ENCODE measurements at places on chromosomes 7 and 10.

- DNase-seq = no peak
These were observed 5.1 kb downstream of the PRLHR start for GRCh38 chr10:118590334-118590733.

DNA sequence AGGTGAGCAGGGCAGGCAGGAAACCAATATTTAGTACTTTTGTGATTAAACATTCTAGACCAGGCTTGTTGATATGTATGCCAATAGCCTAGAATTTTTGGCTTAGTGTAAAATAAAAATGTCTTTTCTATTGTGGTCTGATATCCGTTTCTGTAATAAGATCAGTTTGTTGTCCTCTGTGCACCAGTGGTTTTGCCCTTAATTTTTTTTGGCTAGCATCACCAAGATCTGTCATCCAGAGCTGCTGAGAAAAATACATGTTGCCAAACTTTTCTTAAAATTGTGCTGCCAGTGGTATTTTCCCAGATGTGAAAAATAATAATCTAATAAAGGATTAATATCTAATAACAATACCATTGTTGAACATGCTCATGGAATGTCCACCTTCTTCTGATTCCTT, 115.6 kb downstream of the TWIST1 start:
- no peak for DNase-seq

- DNase-seq = no peak
These were observed 165.2 kb upstream of the CDCA7L start for GRCh38 chr7:22110881-22111280.

DNA sequence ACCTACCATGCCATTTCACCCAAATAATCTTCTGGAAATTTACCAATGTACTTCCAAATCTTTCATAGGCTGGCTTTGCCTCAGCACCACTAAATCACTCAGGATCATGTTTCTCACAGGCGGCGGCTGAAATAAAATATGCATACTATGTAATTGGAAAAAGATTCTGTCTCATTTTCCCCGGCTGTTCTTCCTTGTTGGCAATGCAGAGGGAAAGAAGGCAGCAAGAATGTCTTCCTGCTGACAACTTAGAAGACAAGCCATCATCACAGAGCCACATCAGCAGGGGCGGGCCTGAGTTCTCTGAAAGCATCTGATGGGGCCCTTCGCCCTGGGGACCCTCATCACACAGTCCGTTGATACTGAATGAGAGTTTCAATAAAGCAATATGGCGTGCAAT, 39.2 kb upstream of the COL1A2 start:
- DNase-seq = no peak

GRCh38 chr10:52672880-52673279, 99.7 kb downstream of the MBL2 start:
- no peak for DNase-seq

DNA sequence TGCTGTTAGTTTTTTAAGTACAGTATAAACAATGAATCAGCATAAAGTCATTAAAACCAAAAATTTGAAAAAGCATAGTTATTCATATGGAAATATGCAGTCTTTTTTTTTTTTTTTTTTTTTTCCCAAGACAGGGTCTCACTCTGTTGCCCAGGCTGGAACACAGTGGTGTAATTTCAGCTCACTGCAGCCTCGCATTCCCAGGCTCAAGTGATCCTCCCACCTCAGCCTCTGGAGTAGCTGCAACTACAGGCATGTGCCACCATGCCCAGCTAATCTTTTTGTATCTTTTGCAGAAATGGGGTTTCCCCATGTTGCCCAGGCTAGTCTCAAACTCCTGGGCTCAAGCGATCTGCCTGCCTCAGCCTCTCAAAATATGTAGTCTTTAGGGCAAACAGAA, 182.0 kb downstream of the SEMA3E start:
- DNase-seq = no peak

- DNase-seq = no peak
These were observed 26.8 kb downstream of the TLX1 start for GRCh38 chr10:101157756-101158458.

- no peak for DNase-seq
These were observed 257.3 kb downstream of the BMPER start for GRCh38 chr7:34162677-34163076.

DNA sequence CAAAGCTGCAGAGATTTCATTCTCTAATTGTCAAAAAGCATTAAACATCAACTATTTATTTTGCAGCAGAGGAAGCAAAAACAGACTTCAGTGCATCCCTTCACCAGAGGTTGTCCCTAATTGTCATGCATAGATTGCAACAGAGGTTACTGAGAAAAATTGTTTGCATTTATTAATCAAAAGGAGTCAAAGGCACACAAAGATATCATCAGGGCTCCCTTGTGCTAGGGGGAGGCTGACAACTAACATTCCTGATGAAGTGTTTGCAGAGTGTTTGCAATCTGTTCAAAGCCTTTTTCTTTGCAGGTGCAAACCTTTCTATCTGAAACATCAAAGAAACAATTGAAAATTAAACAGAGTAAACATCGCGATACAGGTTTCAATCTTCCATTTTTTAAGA, 227.5 kb downstream of the TEX36 start:
- no peak for DNase-seq

GRCh38 chr10:88898727-88899126, 18.7 kb downstream of the STAMBPL1 start:
- no peak for DNase-seq

DNA sequence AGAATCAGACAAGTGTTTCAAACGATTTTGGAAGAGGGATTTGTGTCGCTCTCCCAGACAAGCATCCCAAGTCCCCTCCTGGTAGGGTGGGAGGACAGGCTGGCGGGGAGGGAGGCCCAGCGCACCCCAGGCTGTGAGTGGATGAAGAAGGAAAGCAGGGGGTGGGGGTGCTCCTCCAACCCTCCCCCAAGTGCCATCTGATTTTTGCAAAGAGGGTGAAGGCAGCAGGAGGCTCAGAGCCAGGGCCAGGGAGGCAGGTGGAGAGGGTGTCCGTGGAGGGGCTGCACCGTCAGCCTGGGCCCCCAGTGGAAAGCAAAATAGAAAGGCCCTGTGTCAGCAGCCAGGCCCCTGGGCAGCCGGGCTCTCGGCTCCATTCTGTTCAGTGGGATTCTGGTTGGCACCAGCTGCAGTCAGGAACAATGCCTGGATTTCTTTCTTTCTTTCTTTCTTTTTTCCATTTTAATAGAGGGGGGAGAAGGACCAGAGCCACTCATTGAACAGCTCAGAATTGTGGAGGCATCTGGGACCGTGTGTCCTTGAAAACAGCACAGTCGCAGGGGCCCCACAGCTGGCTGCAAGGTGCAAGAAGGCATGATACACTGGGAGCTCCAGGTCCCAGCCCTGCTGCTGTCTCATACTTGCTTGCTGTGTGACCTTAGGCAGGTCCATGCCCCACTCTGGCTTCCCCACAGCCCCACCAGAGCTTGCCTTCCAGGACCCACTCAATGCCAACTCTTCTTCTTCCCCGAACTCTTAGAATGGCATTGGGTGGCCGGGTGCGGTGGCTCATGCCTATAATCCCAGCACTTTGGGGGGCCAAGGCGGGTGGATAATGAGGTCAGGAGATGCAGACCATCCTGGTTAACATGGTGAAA, 7.1 kb upstream of the ZMIZ1 start:
- no peak for DNase-seq

DNA sequence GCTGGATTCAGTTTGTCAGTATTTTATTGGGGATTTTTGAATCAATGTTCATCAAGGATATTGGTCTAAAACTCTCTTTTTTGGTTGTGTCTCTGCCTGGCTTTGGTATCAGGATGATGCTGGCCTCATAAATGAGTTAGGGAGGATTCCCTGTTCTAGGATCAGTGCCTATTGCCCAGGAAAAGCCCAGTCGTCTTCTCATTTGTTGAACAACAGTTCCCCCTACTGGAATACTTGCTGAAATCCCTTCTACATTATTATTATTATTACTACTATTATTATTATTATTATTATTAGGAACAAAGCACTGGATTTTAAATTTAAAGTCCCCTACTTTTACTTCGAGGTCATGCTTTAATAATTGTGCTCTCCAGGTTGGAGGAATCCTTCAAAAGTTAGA, 528.9 kb downstream of the MAGI2 start:
- DNase-seq = no peak

DNA sequence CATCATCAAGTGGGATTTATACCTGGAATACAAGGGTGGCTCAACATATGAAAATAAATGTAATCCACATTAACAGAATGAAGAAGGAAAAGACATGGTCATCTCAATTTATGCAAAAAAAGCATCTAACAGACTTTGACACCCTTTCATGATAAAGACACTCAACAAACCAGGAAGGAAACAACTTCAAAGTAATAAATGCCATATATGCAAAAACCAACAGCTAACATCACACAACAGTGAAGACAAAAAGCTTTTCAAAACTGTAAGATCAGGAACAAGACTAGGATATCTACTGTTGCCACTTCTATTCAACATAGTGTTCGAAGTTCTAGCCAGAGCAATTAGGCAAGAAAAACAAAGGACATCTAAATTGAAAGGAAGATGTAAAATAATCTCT, 22.9 kb downstream of the TNPO3 start:
- DNase-seq = no peak

GRCh38 chr10:74415146-74415839, 264.3 kb downstream of the ADK start:
- no peak for DNase-seq

- DNase-seq = no peak
These were observed 448 bp downstream of the ITGA8 start for GRCh38 chr10:15719049-15719898.

DNA sequence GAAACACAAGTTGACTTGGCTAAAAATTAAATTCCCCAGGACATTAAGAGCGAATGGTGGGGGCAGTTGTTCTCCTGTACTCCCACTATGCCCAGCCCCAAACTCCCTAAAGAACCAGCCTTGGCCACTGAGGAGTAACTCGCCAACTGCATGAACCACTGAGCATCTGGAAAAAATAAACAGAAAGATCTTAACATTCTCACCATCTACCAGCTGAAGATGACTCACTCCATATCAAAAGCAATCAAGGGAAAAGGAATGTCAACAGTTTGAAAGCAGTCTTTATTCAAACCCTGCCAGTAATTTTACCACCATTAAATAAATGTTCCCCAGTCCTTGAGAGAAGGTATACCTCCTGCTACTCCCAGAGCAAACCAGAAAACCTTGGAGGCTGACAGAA, 45.4 kb downstream of the CTTNBP2 start:
- no peak for DNase-seq

DNA sequence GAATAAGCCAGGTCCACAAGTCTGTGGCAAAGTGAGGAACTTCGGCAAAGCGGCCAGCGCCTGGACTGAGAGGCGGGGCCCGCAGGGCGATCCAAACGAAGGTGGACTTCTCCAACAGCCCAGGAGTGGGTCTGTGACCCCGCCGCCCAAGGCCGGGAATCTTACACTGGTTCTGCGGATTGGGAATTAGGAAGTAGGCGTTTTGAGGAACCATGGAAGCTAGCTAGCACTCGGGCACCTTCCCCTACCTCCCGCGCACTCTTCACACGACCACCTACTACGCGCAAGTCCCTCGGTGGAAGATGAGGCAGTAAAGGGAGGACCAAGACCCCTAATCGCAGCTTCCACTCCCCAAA, 570 bp upstream of the ARF5 start:
- no peak for DNase-seq

- DNase-seq = no peak
These were observed 182.7 kb upstream of the LYZL2 start for GRCh38 chr10:30812018-30812851.

DNA sequence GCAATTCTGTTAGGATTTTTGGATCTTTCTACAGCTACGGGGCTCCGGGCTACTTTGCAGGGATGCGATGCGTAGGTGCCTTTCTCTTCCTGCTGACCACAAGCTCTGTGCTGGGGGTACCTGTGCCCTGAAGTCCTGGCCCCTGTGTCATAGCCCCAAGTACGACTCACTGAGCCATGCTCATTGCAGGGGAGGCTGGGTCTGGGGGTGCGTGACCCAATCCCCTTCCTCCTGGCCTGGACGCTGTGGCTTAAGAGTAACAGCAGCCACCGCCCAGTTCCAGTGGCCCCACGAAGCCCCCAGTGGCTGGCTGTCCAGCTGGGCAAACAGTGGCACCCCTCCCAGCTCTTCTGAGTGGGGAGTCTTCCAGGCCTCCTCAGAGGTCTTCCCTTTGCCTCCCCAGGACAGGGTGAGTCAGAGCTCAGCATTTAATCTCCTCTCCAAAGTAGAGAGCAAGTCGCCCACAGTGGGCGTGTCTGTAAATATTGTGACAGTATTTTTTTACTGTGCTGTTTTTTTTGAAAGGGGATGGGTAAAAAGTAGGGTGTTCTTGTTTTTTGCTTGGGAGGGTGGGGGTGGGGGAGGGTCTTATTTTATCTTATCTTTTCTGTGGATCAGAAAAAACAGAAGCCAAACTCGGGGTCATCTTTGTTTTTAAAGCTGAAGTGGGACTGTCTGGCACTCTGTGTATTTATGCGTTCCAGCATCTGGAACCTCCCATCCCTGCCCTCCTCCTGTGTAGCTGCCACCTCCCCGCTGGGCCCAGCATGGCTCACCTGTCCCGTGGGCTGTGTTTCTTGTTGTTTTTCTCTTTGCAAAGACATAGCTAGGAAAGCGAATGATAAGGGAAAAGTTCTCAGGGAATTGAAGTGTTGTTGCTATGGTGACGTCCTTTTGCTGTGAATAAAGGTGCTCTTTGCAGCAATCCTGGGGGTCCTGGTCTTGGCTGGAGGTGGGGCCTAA, 8.2 kb downstream of the LFNG start:
- DNase-seq = no peak

- no peak for DNase-seq
These were observed 63.0 kb downstream of the GNAI1 start for GRCh38 chr7:80197627-80198026.

DNA sequence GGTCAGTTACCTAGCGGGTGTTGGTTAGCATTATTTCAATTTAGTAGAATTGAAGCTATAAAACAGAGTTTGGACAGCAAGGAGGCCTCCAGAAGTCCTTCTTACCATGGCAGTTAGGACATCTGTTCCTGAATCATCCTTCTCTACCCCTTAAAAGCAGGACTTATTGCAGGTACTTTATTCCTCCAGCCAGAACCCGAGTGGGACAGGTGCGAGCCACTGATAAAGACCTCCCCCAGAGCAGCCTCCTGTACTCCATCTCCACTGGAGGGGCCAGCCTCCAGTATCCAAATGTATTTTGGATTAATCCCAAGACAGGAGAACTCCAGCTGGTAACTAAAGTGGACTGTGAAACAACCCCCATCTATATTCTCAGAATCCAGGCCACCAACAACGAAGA, 54.6 kb downstream of the CDHR3 start:
- no peak for DNase-seq

DNA sequence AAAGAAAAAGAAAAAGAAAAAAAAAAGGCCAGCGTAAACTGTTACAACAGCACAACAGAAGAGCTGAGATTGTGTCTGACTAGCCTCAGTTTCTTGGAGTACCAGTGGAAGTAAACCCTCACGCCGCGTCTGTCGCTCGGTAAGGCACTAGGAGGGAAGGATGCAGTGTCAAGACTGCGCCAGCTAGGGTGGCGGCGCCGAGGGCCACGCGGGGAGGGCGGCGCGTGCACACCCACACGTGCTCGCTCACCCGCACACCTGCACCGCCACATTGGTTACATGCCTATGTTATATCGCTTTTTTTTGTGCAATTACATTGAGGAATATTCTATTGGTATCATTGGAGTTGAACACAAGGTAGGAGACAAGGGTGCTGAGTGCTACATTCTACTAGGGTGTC, 48.2 kb downstream of the CLEC2L start:
- DNase-seq = no peak
